SJCRH30 (cell line): ENCODE measurements at places on chromosomes 11 and 22. TPM values are rescaled to one million over a fixed set of nuclear protein-coding genes. Genes with fewer than 3 reads are reported as not detected.
A peak's percentile ranks its signal among the peaks of the same experiment; 100 is the strongest.

DNA sequence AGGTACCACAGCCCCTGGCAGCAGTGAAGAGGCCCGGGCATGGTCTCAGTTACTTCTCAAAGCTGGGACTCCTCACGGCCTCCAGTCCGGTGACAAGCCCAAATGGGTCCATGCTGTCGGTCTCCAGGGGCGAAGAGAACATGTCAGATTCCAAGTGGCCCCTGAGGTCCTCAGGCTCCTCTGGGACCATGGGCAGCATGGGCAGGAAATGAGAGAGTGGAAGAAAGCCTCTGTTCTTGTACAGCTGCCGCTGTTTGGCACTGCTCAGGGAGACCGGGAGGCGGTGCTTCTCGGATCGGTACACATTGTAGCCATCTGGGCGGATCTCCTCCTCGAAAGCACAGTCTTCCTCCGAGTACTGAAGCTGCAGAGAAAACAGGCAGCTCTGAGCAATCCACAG, 4.6 kb downstream of the FGF19 start:
- no peak overlapping the region for H3K27ac ChIP-seq
- peak; percentile 18 for DNase-seq
- no peaks in the 10 kb centered on the region for H3K36me3 ChIP-seq
- peaks cover 6% of the 10 kb centered on the region; the same call in 1 of the 2 replicates for H3K27me3 ChIP-seq
- H3K4me3 ChIP-seq, result no peak overlapping the region

GRCh38 chr22:32044913-32045312, 1.9 kb downstream of the SLC5A1 start:
- no peak overlapping the region for H3K4me3 ChIP-seq
- H3K36me3 ChIP-seq, result no peaks in the 10 kb centered on the region
- no peak overlapping the region for H3K27ac ChIP-seq
- H3K4me1 ChIP-seq, result peaks cover 7% of the 10 kb centered on the region; the same call in 1 of the 2 replicates
- peak; percentile 40 for DNase-seq

DNA sequence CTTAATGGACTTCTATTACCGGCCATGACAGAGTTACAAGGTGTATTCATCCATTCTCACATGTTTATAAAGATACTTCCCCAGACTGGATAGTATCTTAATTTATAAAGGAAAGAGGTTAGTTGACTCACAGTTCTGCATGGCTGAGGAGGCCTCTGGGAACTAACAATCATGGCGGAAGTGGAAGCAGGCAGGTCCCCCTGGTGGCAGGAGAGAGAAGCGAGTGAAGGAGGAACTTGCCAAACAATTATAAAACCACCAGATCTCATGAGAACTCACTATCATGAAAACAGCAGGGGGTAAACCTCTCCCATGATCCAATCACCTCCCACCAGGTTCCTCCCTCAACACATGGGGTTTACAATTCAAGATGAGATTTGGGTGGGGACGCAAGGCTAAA, 170.0 kb upstream of the PDGFD start:
- H3K27ac ChIP-seq, result no peak overlapping the region
- H3K27me3 ChIP-seq, result no peaks in the 10 kb centered on the region
- no peak overlapping the region for H3K4me3 ChIP-seq

OR52E8 gene
- not detected in 2 replicates for total RNA-seq
